ENCODE measurements at places on chromosomes 2 and 18.

- DNase-seq, result no peak
These were observed 147.7 kb upstream of the SP5 start for GRCh38 chr2:170567429-170567828.

DNA sequence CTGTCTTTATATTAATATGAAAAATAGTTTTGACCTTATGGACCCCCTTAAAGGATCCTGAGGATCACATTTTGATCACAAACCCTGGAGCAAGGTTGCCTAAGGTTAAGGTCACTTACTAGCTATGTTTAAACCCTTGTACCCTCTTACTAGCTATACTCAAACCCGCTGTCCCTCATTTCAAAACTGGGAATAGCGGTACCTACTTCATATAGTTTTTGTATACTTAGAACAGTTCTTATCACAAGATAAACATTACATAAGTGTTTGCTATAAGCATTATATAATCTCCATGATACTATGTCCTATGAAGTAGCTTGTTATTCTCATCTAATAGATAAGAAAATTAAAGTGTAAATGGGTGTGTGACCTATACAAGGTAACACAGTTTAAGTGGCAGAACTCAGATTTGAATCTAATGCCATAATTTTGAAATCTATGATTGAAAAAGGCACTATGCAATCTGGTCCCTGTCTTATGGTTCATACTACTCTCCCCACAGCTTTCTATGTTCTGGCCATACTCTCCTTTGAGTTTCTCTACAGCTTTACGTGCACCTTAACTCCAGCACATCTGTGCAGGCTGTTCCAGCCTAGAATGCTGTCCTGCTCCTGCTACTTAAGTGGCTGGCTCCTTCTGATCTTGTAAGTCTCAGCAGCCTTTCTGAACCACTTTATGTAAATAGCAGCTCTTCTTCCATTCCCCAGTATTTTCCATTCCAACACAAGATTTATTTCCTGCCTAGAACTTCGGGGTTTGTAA is 30.4 kb downstream of the HYCC2 start:
- DNase-seq, result no peak

DNA sequence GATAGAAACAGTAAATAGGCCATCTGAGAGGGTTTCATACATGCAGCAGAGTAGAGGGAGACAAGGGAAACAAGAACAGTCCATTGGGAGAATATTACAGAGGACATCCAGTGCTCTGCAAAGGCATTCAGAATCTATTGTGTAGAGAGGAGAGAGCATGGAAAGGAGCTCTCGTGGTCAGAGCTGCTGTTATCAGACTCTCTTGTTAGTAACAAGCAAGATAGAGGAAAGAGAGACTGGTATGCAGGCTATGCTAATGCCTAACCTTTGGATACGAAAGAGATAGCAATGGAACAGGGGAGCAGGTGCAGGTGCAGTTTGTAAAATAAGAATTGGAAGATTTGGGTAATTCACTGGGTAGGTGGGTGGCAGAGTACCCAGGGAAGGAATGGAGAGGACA is 855.9 kb downstream of the CNTNAP5 start:
- DNase-seq, result no peak

DNA sequence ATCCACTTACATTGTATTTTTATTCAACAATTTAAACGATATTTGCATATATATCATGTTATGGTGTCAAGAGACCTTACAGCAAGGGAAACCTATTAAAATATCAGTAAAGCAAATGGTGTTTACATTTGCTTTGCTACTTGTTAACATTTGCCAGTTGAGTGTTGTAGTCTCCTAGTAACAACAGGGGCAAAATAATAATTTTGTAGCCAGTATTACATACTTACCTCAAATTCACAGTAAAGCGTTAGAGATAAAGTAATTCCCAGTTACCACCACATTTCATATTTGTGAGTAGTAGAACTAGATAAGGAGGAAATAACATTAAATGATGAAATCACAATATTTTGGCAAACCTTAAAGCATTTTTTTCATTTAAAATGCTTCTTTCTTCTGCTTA is 71.3 kb downstream of the FASTKD2 start:
- no peak for DNase-seq

GRCh38 chr2:1210352-1210751 is 202.9 kb upstream of the TPO start:
- DNase-seq, result no peak

GRCh38 chr2:130288467-130289403 is 54.0 kb upstream of the IMP4 start:
- peak; percentile 17 for DNase-seq

DNA sequence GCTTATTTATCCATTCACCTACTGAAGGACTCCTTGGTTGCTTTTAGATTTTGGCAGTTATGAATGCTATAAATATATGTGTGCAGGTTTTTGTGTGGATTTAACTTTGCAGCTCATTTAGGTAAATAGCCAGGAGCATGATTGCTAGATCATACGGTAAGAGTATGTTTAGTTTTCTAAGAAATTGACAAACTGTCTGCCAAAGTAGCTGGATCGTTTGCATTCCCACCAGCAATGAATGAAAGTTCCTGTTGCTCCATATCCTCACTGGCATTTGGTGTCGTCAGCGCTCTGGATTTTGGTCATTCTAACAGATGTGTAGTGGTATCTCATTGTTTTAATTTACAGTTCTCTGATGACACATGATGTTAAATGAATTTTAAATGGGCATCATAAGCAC is 8.7 kb upstream of the DIPK1C start:
- DNase-seq, result no peak

- DNase-seq, result no peak
These were observed 201.2 kb upstream of the CDH20 start for GRCh38 chr18:61132031-61132430.

Measured in HTR-8/SVneo (cell line).